ENCODE measurements at places on chromosomes 1 and 21.

- no peak for DNase-seq
Observed at GRCh38 chr1:109927911-109928321, 17.3 kb downstream of the CSF1 start.

- no peak for DNase-seq
Observed at GRCh38 chr1:99704356-99704816, 58.5 kb downstream of the PALMD start.

- no peak for DNase-seq
Observed at GRCh38 chr1:77031106-77031662, 163.9 kb downstream of the ST6GALNAC5 start.

- DNase-seq = no peak
Observed at GRCh38 chr1:207145401-207146058, 41.5 kb downstream of the C4BPA start.

- DNase-seq = no peak
Observed at GRCh38 chr1:71156590-71156989, 75.8 kb upstream of the ZRANB2 start.

DNA sequence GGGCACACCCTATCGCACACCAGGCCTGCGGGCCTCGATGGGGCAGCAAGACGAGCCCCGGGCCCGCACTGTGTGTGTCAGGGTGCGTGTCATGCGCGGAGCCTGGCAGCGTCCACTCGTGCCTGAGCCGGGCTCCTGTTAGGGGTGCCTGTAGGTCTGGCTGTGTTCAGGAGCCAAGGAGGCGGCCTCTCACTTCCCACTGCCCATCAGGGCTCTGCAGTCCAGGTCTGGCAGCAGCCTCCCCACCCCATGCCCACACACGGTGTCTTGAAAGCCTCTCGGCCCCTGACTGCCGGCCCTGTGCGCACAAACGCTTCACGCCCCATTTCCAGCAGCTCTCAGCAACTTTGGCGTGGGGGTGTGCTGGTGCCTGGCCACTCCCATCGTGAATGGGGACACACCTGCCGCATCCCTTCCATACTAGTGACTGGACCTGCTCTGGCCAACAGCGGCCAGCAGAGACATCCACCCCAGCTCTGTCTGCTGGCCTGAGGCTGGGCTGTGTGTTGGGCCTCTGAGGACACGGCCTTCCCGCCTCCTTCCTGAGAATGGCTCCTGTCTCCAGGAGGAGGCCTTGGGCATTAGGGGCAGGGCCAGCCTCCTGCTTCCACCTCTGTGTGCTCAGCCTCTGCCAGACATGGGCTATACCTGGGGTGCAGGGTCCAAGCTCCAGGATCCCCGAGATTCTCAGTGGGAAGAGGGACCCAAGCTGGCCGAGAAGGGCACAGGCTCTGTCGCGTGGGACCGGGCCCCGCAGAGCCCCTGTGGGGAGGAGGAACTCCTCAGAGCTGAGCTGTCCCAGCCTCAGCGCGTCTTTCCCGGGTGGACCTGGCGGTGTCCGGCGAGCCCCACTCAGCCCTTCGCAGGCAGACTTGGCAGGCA, 41.8 kb upstream of the ACTRT2 start:
- no peak for DNase-seq

- DNase-seq = no peak
Observed at GRCh38 chr1:20702416-20702815, 15.4 kb downstream of the KIF17 start.

- DNase-seq = no peak
Observed at GRCh38 chr1:155070158-155070621, 6.7 kb downstream of the EFNA4 start.

GRCh38 chr1:203117611-203118575, 9.6 kb upstream of the ADORA1 start:
- DNase-seq = no peak

- no peak for DNase-seq
Observed at GRCh38 chr1:47986761-47987200, 10.4 kb downstream of the TRABD2B start.

DNA sequence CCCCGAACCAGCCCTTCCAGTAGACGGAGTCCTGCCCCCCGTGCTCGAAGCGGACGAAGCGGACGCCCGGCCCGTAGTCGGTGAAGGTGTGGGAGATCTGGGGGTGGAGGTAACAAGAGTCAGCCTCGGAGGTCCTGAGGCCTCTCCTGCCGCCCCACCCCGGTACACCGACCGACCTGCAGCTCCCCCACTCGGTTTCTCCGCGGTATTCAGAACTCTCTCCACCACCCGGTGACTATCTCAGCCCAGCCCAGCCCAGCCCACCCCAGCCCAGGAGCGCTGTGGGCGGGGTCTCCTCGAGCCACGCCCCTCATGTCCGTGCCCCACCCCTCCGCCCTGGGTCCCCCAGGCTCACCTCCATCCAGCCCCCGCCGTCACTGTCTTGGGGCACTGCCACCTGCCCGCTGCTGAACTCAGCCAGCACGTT, 5.5 kb downstream of the FBXO2 start:
- no peak for DNase-seq

- no peak for DNase-seq
Observed at GRCh38 chr21:25931765-25932164, 197.0 kb downstream of the GABPA start.

DNA sequence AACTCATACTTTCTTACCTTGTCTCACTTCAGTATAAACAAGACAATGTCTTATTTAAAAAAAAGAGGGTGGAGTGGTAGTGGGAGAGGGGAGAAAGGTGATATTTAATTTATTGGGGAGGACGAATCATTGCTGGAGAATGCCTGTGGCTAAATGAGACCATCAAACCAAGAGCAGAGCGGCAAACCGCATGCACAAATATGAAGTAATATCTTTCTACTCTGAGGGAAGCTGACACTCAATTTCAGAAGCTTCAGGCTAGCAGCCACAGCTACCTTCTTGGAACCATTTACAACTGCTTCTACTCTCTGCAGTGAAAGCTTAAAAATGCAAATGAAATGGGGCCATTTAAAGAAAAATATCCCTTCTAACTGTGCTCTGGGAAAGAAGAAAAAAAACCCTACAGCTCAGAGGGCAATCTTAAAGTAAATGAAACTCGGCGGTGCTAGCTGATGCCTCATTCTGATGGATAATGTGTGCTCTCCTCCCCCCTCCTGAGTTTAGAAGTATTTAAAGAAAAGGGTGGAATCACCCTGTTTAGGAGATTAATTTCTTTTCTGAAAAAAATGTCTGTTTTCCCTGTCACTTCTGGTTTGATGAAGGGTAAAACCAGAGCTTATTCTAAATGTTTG, 178.2 kb upstream of the CAMK1G start:
- DNase-seq = no peak

GRCh38 chr1:33397994-33398393, 32.9 kb downstream of the PHC2 start:
- DNase-seq = no peak

- no peak for DNase-seq
Observed at GRCh38 chr1:159554696-159555095, 18.9 kb upstream of the OR10J5 start.

DNA sequence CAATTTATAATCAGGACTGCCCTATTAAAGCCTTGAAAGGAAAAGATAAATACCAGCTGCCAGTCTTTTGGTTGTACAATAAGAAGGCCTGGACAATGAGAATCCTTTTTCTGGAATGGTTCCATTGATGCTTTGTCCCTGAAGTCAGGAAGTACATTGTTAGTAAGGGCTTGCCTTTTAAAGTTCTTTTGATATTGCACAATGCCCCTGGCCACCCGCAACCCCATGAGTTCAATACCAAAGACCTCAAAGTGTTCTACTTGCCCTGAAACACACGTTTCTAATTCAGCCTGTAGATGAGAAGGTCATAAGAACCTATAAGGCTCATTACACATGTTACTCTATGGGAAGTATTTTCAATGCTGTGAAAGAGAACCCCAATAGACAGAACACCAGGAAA, 112.1 kb downstream of the OLFM3 start:
- no peak for DNase-seq

GRCh38 chr1:244353551-244354091, 98.1 kb downstream of the ADSS2 start:
- no peak for DNase-seq

DNA sequence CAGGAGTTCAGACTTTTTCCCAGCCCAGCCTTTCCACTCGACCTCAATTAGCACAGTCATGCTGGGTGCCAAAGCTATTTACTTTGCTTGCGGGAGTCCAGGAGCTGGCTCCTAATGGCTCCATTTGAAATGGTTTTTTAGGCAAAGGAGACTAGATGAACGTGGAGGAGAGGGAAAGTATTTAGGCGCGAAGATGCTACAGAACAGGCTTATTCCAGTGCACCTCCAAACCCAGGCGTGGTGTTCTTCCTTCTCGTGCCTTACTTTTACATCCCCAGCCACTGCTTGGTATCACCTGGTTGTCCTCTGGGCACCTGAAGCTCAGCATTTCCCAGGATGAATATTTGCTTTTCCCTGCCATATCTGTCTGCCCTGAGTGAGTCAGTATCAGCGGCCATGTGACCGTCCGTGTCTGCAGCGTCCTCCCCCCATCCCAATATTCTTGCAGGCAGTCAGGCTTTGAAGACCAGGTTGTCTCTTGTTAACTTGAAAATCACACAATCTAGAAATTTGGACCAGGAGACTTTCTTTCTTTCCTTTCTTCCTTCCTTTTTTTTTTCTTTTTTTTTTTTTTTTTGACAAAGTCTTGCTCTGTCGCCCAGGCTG, 198.5 kb downstream of the DYRK1A start:
- no peak for DNase-seq

DNA sequence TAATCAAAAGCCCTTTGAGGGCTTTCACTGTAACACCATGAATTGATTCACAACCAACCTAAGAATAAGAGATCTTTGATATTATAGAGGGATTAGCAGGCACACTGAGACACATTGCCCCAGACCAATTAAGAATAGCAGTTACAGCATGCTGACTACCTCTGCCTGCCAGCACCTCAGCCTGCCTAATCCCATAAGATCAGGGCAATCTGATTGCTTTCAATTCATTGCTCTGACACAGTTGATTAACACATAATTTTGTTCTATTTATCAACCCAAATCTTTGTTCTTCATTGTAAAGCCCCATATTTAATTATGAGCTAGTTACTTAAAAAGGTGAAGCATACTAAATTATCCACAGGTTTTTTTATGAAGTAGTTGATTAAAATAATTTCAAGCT, 548.8 kb upstream of the ZP4 start:
- no peak for DNase-seq

DNA sequence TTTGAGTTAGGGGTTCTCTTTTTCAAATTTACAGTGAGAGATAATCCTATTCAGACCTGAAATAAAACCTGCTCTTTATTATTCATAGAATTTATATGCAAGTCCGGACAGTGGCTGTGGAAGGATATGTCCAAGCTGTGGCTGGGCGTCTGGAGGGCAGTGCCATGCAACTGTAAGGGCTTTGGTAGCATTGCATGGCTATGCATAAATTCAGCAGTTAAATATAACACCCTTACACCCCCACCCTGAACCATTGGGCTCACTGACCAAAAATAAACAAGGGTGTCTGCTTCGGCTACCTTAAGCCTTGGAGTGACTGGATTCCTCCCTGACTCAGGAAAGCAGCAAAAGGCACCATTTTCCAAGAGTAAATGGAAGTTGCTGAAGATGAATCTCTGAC, 5.4 kb downstream of the CHTOP start:
- DNase-seq = no peak

DNA sequence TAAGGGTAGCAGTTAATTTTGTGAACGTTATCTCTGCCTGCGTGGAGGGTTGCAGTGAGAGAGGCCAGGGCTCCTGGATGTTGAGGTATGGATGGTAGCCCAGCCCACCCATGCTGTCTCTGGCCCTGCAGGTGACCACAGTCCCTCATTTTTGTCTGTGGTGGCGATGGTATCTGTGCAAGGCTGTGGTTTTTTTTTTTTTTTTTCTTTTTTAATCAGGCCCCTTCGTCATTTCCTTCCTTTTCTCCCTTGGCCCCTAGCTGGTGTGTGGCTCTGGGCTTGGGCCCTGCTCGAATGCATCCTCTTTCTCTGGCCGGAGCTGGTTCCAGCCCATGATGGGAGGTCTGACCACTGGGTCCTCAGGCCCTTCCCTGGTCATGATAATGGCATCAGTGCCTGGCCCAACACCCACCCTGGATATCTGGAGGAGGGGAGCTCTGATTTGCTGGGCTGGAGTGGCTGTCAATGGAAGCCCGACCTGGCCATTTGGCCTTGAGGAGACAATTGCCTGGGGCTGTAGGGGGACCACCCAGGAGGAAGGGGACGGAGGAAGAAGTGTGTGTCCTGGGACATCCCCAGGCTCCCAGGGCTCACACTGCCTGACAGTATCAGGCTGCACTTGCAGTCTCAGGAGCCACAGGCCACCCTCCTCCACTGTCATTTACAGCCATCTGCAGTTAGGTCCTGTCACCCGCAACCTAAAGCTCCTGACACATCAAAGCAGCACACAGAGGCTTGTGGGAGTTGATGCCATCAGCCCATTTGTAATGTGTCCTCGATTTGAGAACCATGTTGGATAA, 8.1 kb upstream of the RNF187 start:
- DNase-seq = no peak

- DNase-seq = no peak
Observed at GRCh38 chr1:217088521-217089284, 365.5 kb upstream of the ESRRG start.

DNA sequence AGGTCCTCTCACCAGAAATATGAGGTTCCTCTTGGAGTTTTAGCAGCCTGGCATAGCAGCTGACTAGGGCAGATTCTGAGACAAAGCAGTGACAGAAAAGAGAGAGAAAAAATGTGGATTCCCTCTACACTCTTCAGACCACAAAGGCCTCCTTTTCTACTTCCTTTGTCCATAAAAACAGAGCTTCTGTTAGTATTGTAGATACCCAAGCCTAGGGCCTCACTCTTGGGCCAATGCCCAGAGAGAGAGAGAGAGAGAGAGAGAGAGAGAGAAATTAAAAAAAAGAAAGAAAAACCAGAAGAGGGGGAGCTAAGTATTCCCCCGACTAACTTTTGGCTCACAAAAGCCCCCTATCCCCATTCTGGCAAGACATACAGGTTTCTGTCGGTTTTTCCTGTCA, 2.4 kb upstream of the ZRANB2 start:
- DNase-seq = no peak

DNA sequence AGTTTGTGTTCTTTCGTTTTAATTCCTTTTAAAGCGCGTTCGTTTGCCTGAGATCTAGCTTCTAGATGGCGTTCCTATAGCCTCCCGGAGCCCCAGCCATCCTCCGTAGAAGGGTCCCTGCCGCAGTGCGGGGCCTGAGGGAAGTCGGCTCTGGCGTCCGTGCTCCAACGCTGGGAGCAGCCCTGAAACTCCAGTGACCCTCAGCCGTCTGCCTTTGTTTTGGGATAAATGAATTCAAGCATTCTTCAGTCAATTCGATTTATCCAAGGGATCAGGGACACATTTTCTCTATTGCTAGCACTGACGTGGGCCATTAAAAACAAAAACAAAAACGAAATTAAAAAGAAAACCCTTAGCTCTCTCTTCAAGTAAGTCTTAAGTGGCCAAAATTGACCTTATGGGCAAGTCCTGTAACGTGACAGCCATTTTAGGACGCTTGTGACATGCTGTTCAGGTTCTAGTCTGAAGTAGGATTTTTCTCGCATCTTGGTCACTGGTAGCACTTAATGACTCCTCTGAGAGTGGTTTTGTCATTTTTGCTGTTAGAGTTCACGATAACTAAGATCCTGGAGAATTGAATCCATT, 742 bp upstream of the HSPA13 start:
- DNase-seq = no peak

GRCh38 chr1:15951341-15952153, 24.4 kb downstream of the ZBTB17 start:
- DNase-seq = no peak
